ENCODE measurements at places on chromosomes 12 and 14.
A peak's percentile ranks its signal among the peaks of the same experiment; 100 is the strongest.

DNA sequence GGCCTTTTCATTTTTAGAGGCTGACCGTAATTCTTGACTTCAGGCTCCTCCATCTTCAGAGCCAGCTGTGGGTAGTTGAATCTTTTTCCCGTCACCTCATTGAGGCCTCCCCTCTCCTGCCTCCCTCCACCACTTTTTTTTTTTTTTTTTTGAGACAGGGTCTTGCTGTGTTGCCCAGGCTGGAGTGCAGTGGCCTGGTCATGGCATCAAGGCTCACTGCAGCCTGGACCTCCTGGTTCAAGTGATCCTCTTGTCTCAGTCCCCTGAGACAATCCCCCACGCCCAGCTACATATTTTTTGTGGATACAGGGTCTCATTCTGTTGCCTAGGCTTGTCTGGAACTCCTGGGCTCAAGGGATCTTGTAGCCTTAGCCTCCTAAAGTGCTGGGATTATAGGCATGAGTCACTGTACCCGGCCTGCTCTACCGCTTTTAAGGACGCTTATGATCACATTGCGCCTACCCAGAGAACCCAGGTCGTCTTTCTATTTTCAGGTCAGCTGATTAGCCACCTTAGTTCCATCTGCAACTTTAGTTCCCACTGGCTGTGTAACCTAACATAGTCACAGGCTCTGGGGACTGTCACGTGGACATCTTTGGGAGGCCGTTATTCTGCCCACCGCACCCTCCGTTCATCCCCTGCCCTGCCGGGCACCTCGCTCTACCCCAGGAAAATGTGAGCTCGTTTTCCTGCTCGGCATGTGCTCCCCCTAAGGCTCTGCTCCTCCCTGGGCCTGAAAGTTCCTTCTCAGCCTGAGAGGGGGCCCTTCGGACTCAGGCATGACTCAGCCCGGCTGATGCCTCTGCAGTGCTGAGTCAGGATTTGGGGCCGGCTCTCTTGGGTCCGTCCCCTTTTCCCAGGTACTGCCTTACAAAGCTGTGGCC is 13.4 kb downstream of the TNFAIP2 start:
- H3K27me3 ChIP-seq = no peaks in the 10 kb centered on the region
- H3K4me1 ChIP-seq = peaks cover 16% of the 10 kb centered on the region
- H3K27ac ChIP-seq = peak overlapping the region; percentile 81

- H3K36me3 ChIP-seq = no peaks in the 10 kb centered on the region
- H3K4me3 ChIP-seq = no peak overlapping the region
- H3K27me3 ChIP-seq = peaks cover 9% of the 10 kb centered on the region
- no peak overlapping the region for H3K27ac ChIP-seq
- H3K4me1 ChIP-seq = no peaks in the 10 kb centered on the region
Measured at GRCh38 chr14:20734430-20734806, 11.3 kb upstream of the EDDM3A start.

GRCh38 chr12:24899503-24900075 is 49.3 kb downstream of the BCAT1 start:
- no peak overlapping the region for H3K4me3 ChIP-seq
- no peak overlapping the region for H3K27ac ChIP-seq
- DNase-seq = no peak
- no peaks in the 10 kb centered on the region for H3K4me1 ChIP-seq

GRCh38 chr12:119835068-119835467 is 42.1 kb downstream of the CIT start:
- H3K4me1 ChIP-seq = no peaks in the 10 kb centered on the region
- peaks cover 18% of the 10 kb centered on the region for H3K36me3 ChIP-seq
- no peaks in the 10 kb centered on the region for H3K27me3 ChIP-seq
- H3K27ac ChIP-seq = no peak overlapping the region
- DNase-seq = no peak

All from RWPE2 (cell line).